ENCODE measurements at places on chromosomes 16 and 17.

- no peak for DNase-seq
These were observed 18.7 kb upstream of the ATP6V0C start for GRCh38 chr16:2495041-2495440.

GRCh38 chr16:12341423-12341822 is 364.9 kb downstream of the SNX29 start:
- DNase-seq, result no peak

- no peak for DNase-seq
These were observed 15.4 kb upstream of the DYNLRB2 start for GRCh38 chr16:80525420-80525819.

DNA sequence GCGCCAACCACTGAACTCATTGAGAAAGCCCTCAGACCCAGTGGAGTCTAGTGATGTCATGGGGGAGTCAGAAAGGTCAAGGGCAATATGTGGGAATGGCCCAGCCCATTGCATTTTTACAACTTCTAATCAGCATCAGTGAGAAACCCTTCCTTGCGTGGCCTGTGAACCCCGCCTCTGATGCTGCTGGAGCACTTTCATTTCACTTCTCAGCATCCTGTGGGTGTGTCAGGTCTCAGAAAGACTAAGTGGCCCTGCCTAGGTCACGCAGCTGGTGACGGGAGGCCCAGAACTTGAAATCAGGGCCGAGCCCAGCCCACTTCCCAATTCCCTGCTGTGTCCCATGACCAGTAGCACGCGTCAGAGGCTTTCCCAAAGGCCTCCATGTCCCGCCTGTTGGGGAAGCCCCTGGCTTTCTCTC is 6.1 kb downstream of the DNAI2 start:
- no peak for DNase-seq

DNA sequence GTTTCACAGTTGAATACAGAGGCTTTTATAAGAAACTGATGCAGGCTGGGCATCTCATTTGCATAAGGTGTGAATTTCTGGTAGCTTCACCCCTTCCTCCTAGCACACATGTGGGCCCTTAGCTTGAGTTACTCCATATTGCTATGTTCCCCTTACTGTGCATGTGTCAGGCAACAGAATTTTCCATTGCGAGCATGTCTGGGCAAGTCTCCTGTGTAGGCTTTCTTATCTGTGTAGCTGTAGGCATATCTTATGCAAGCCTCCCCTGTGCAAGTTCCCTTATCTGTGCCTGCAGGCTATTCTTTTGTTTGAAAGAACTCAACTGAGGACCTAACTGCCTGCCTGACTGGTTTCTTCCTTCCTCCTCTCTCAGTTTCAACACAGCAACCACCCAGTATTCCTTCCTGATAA is 597.4 kb upstream of the CDH5 start:
- DNase-seq, result no peak

All from stromal cell of bone marrow (primary cell).